ENCODE measurements at places on chromosomes 1 and 21. TPM values are rescaled to one million over a fixed set of nuclear protein-coding genes. Genes with fewer than 3 reads are reported as not detected.

DNA sequence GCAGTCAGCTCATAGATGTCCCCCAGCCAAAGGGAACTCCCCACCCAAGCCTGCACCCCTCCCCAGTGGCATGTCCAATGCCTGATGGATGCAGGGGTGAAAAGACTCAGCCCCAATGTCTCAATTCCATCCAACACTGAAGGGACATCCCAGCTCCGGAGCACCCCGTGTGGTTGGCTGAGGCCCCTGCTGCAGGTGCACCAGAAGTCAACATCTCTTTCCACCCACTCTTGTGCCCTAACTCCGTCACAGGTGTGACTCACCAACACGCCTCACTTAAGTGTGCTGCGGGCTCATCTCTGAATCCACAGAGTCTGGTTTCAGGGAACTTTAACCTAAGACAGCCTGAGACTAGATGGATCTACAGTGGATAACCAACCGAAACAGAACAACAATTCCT is 40.9 kb upstream of the ZBTB18 start:
- no peaks in the 10 kb centered on the region for H3K36me3 ChIP-seq
- H3K4me3 ChIP-seq: no peak overlapping the region
- H3K27ac ChIP-seq: no peak overlapping the region
- no peaks in the 10 kb centered on the region for H3K4me1 ChIP-seq
- H3K27me3 ChIP-seq: no peaks in the 10 kb centered on the region

- no peak overlapping the region for H3K27ac ChIP-seq
- H3K27me3 ChIP-seq: no peaks in the 10 kb centered on the region
- no peak overlapping the region for H3K4me3 ChIP-seq
- H3K4me1 ChIP-seq: no peaks in the 10 kb centered on the region
- no peak for DNase-seq
These were observed 244.8 kb downstream of the ASTN1 start for GRCh38 chr1:176919386-176920378.

- no peaks in the 10 kb centered on the region for H3K36me3 ChIP-seq
- H3K27ac ChIP-seq: no peak overlapping the region
- H3K4me1 ChIP-seq: no peaks in the 10 kb centered on the region
- no peak overlapping the region for H3K4me3 ChIP-seq
These were observed 41.8 kb downstream of the TRPM2 start for GRCh38 chr21:44395260-44395659.

DNA sequence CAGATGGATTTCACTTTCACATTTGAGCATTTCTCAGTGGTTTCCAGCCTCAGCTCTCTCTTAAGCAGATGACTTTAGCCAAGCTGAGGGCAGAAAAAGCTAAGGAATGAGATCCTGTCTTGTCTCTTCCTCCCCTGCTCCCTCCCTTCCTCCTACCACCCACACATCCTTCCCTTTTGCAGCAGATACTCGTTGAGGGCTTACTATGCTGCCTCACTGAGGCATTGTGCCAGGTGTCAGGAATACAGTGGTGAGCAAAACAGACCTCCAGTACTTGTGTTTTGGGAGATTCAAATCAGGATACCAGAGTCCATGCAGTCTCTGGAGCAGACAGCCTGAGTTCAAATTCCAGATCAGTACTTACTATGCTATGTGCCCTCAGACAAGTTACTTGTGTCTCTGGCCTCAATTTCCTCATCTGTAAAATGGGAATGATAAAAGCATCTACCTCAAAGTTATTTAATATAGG is 43.2 kb downstream of the KIF26B start:
- H3K4me3 ChIP-seq: no peak overlapping the region
- H3K4me1 ChIP-seq: no peaks in the 10 kb centered on the region
- no peaks in the 10 kb centered on the region for H3K36me3 ChIP-seq
- no peaks in the 10 kb centered on the region for H3K27me3 ChIP-seq

- no peak overlapping the region for H3K4me3 ChIP-seq
- no peak overlapping the region for H3K27ac ChIP-seq
- H3K4me1 ChIP-seq: no peaks in the 10 kb centered on the region
- DNase-seq: no peak
- no peaks in the 10 kb centered on the region for H3K36me3 ChIP-seq
- H3K27me3 ChIP-seq: no peaks in the 10 kb centered on the region
These were observed 116.4 kb upstream of the KCNJ15 start for GRCh38 chr21:38140207-38140903.

GRCh38 chr1:166874464-166874863 is 1.6 kb downstream of the TADA1 start:
- no peak overlapping the region for H3K4me3 ChIP-seq
- H3K27ac ChIP-seq: no peak overlapping the region
- no peaks in the 10 kb centered on the region for H3K4me1 ChIP-seq
- no peaks in the 10 kb centered on the region for H3K27me3 ChIP-seq
- DNase-seq: no peak

Gene COL8A2
- 3.5 TPM for total RNA-seq

Gene CELA3B
- total RNA-seq: not detected

Gene CCDC30
- total RNA-seq: 0.63 TPM

Gene KIAA1614
- total RNA-seq: 9.1 TPM

All from right atrium auricular region (tissue), 2 donors.